Endothelial cell of umbilical vein (primary cell): ENCODE measurements at places on chromosomes 3 and 15.

DNA sequence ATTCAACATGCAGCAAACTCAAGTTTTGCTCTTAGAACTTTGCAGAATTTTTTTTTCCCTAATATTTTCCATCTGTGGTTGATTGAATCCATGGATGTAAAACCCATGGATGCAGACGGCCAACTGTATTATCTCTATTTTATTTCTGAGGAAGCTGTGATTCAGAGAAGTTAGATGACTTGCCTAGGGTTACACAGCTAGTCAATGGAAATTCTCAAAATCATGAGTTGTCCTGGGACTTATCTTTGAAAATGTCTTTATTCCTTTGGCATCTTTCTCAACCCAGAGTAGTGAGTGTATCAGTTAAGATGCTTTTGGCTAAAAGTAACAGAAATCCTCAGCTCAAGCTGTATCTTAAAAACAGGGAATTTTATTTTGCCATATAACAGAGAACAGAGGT is 107.9 kb upstream of the GALNT15 start:
- DNase-seq, result no peak

- DNase-seq, result no peak
Observed at GRCh38 chr3:7280318-7280717, 419.4 kb downstream of the GRM7 start.

- peak; percentile 61 for DNase-seq
Observed at GRCh38 chr3:15064299-15064834, 748 bp downstream of the MRPS25 start.

DNA sequence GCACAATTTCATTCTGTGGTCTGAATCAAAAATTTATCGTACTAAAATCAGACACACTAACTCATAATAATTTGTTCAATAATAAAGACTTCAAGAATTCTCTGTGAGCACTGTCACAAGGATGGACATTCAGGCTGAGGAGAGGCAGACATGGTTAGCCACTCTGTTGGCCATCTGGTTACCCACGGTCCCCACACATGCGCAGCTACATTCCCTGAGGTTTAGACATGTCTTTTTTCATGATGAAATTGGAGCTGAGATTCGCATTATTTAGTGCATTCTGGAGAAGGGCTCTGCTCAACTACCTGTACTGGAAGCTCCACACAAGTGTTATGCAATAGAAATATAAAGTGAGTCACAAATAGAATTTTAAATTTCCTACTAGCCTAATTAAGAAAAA is 156.9 kb downstream of the SUCNR1 start:
- DNase-seq, result no peak

- DNase-seq, result no peak
Observed at GRCh38 chr15:93617443-93617842, 528.4 kb upstream of the RGMA start.

- no peak for DNase-seq
Observed at GRCh38 chr3:47380026-47380600, 708 bp upstream of the PTPN23 start.

DNA sequence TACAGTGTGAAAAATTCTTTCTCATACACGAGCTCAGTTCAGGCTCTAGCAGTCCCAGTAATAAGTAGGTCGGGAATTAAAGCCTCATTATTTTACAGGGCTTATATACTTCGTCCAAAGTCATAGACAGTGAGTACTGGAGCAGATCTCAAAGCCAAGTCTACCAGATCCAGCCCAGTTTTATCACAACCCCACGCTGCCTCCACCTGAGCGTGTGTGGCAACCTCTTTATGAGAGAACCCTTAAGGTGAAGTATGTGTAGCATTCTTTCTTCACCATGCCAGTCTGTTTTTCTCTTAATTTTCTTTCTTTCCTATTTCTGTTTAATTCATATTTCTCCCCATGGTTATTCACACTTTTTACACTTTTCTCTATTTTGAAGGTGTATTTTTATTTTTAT is 574.6 kb upstream of the ARPP21 start:
- DNase-seq, result no peak

- DNase-seq, result no peak
Observed at GRCh38 chr3:123159926-123160635, 41.7 kb upstream of the SEC22A start.

DNA sequence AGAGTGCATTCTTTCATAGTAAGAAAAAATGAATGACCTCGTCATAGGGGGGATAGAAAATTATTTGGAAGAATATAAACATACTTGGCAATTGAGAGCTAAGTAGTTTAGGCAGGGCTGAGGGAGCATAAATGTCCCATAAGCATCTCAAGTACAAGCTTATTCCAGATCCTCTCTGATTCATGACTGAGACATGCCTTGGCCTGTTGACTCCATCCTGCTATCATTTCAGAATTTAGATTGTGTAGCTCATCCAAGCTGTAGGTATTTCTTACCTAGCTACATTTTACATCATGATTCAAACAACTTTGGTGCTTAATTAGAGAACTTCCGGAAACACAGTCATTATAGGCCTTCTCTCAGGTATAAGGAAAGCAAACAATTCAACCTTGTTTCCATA is 12.3 kb downstream of the POGLUT1 start:
- no peak for DNase-seq

GRCh38 chr3:14174483-14174882 is 3.9 kb downstream of the XPC start:
- no peak for DNase-seq

DNA sequence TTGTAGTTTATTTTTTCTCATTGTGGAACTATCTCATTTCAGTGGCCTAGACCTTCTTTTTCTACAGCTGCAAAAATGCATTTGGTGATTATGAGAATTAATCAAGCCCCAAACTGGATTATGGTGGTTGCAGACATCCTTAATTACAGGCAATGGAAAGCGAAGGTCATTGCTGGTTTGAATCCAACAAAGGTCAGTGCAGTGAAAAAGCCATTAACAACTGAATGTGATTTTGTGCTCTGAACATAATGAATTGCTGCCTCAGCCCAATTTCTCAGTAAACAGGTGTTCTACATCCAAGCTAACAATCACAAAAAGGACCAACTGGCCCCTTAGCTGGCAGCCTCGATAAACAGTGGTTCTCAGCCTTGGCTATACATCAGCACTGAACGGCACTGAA is 260.1 kb upstream of the DPPA4 start:
- DNase-seq, result no peak

DNA sequence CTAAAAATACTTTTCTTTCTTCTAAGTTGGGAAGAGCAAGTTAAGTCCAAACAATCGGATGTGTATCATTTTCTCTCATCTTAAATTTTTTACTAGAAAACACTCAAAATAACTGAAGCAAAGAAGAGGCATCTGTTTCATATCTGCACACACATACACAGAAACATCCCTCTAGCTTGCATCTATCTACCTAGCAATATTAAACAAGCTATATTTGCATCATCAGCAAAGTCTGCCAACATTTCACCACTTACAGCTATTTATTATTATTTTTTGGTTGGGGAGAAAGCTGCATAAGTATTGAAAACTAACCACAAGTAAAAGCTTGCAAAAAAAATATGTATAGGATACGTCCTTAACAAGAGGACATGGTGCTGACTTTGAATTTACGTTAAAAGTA is 1.9 kb downstream of the GOLIM4 start:
- DNase-seq, result no peak

- DNase-seq, result no peak
Observed at GRCh38 chr15:49901321-49901720, 217.7 kb downstream of the ATP8B4 start.

- DNase-seq, result no peak
Observed at GRCh38 chr3:108209579-108209978, 12.6 kb downstream of the IFT57 start.

DNA sequence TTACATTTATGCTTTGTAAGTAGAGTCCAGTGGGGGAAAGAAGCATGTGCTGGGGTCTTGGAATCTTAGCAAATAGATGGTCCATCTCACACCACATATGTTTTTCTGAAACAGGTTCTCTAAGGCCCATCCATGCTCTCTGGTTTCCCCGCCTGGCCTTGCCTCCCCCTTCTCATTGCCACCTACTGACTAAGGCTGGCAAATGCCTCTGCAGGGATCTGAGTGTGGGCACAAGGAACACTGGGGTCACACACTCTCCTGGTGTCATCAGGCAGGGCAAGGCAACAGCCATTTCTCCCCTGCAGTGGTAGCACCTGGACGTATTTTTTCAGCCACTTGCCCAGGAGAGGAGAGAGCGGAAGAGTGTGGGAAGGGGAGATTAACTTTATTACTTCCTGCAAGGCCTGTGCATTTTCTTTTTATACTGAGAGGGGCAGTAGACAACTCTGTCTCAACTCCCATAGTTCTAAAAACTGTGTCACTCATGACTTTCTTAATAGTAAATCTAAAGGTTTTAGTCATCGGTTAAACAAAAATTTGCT is 804.2 kb upstream of the NECTIN3 start:
- no peak for DNase-seq

GRCh38 chr3:71646971-71647370 is 63.4 kb upstream of the FOXP1 start:
- DNase-seq, result no peak

GRCh38 chr3:55165278-55165677 is 237.4 kb upstream of the LRTM1 start:
- no peak for DNase-seq

DNA sequence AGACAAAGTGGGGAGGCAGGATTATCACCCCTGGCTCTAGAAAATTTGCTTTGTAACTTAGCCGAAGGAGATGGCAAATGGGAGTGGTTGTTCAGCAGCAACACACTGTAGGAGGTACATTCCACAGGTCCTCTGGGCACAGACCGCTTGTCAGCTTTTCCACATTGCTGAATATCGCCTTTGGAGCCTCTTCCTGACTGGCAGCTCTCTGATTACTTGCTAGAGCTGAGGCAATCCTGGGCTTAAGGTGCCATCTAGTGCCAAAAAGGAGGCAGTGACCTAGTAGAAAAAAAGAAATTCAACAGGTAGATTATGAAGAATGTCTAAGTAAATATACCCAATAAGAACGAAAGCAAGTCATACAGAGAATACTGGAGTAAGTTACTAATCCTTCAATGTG is 13.1 kb upstream of the SCN5A start:
- DNase-seq, result peak; percentile 58

GRCh38 chr3:52182196-52182595 is 15.8 kb upstream of the ALAS1 start:
- DNase-seq, result no peak

- DNase-seq, result no peak
Observed at GRCh38 chr15:62752657-62753517, 289.7 kb upstream of the TPM1 start.

GRCh38 chr3:159764490-159765029 is 224.1 kb upstream of the IL12A start:
- no peak for DNase-seq

DNA sequence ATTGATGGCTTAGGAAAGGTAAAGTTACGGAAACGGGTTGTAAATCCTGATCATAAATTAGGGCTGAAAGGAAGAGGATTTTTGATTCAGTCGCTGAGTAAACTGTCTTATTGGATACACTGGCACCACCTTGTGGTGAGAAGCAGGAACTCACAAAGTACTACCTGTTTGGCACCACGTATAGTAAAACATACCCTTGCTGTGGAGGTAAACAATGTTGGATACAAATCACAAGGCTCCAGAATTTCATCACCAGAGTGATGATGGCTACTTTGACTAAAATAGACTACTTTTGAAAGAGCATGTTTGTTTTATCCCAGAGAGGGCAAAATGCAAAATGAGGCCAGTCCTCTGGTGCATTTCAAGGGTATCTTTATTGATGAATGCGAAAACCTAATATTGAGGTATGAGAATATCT is 216.9 kb downstream of the IGSF11 start:
- DNase-seq, result peak; percentile 40

GRCh38 chr3:107100573-107100972 is 276.7 kb upstream of the CCDC54 start:
- DNase-seq, result no peak

- DNase-seq, result no peak
Observed at GRCh38 chr3:23240171-23240785, 37.2 kb downstream of the UBE2E2 start.

- DNase-seq, result no peak
Observed at GRCh38 chr15:61248790-61249189, 19.7 kb upstream of the RORA start.

- no peak for DNase-seq
Observed at GRCh38 chr3:111730143-111730542, 128.9 kb upstream of the PHLDB2 start.

- DNase-seq, result no peak
Observed at GRCh38 chr3:165404357-165405027, 208.3 kb upstream of the SLITRK3 start.

GRCh38 chr15:66067687-66068086 is 185.9 kb downstream of the MEGF11 start:
- DNase-seq, result no peak

GRCh38 chr15:99165956-99166689 is 61.2 kb downstream of the SYNM start:
- peak; percentile 42 for DNase-seq

DNA sequence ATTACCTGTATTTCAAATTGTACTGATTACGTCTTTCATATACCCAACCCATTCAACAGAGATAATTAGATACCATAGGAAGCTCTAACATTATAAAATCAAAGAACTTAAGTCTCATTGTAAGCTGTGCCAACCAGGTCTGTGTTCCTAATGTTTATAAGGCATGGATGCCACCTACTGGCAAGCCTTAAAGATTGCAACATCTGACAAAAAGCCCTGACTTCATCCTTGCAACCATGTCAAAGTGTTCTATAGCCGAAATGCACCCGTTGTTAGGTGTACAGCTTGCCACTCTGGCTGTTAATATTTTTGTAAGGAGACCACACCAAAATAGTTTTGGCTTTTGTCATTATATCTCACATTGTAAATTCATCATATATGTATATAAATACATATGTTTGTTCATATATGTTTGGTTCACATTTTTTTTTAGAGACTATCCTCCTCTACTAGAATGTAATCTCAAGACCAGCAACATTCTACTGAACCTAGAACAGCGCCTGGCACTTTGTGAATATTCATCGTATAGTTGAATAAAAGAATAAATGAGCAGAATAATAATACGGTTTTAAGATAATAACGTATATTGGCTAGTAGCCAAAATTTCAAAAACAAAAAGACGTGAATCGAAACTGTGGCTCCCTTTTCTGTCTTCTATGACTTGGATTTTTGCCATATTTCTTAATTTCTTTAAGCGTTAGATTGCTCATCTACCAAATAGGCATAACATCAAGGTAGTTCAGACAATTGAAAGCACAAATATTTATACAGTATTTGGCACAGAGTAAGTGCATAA is 258.1 kb downstream of the TBL1XR1 start:
- DNase-seq, result peak; percentile 80

DNA sequence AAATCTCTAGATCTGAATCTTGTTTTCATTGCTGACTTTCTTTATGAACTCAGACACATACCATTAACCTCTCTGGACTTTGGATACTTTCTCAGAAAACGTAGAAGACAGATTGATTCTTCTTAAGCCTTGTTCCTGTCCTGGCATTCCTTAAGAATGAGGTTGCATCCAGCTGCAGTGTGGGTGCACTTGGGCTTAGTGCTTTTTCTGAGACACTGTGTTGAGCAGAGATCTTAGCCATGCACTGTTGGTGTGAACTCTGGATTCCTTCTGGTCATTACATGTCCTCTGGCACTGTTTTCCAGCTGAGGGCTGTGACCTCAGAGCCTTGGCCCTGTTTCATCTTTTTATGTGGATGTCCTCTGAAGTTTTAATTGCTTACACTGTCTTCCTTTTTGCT is 428.3 kb downstream of the CNTN4 start:
- DNase-seq, result no peak

- DNase-seq, result peak; percentile 68
Observed at GRCh38 chr3:172515130-172515918, 7.9 kb downstream of the TNFSF10 start.
